ENCODE measurements at places on chromosomes 7 and 10.
A peak's percentile ranks its signal among the peaks of the same experiment; 100 is the strongest.

- DNase-seq, result no peak
Measured at GRCh38 chr7:130918129-130919052, 184.4 kb upstream of the KLF14 start.

GRCh38 chr10:131312478-131312836 is 936 bp upstream of the TCERG1L start:
- DNase-seq, result peak; percentile 10

GRCh38 chr10:30986053-30986555 is 45.6 kb downstream of the ZNF438 start:
- peak; percentile 24 for DNase-seq

GRCh38 chr7:33959676-33960075 is 54.3 kb downstream of the BMPER start:
- no peak for DNase-seq

DNA sequence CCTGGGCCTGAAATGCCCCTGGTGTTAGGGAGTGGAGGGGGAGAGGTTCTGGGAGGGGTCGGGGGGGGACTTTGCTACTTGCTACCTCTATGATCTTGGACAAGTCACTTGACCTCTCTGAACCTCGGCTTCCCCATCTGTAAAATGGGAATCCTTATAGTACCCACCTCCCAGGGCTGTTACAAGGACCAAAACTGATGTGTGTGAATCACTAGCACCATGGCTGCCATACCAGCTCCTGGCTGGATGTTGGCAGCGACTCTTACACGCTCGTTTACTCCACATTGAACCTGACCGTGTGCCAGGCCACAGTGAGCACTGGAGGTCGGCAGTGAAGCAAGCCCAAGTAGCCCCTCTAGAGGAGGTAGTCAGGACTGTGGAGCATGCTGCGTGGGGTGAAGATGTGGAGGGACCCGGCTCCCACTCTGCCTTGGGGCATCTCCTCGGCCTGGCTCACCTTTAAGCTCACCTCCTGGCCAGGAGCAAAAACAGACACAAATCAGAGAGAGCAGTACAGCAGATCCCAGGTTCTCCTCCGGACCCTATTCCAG is 28.9 kb downstream of the PPIF start:
- no peak for DNase-seq

DNA sequence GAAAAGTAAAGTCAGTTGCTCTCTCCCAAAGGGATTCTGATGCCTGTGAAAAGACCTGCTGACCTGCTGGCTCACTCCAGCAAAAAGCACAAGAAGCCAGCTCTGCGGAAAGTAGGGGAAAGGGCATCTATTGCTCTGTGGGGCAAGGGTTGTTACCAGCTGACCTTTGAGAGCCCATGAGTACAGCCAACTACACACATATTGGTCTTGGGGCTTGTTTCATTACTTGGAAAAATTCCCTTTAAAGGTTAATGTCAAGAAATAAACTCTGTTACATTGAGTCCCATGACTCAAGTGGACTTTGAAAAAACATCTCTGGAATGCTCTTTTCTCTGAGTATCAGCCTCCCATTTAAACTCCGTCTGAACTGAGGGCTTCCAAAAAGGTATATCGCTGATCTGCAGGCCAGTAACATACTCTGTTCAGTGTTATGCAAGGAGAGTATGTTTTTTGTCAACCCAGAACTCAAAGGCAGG is 53.2 kb downstream of the PANK1 start:
- DNase-seq, result no peak

GRCh38 chr7:24290004-24290641 is 6.1 kb downstream of the NPY start:
- peak; percentile 15 for DNase-seq

DNA sequence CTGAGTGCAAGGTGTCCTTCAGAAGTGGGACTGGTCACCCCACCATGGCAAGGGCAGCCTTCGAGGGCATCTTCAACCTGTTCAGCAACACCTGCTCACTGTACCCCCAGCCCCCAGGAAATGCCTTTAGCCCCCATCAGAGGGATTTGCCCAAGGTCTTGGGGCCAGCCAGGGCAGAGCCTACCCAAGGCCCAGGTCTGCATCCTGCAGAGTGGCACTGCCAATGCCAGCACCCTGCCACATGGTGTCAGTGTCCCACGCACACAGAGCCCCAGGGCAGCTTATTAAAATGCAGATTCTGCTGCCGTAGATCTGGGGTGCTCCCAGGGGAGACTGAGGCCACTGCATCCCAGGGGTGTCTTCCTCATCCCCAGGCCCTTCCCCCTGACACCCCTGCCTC is 106.2 kb upstream of the KCTD7 start:
- peak; percentile 20 for DNase-seq

GRCh38 chr10:91519899-91520514 is 109.9 kb downstream of the HECTD2 start:
- DNase-seq, result no peak

GRCh38 chr10:44976352-44977198 is 2.0 kb downstream of the DEPP1 start:
- DNase-seq, result no peak

DNA sequence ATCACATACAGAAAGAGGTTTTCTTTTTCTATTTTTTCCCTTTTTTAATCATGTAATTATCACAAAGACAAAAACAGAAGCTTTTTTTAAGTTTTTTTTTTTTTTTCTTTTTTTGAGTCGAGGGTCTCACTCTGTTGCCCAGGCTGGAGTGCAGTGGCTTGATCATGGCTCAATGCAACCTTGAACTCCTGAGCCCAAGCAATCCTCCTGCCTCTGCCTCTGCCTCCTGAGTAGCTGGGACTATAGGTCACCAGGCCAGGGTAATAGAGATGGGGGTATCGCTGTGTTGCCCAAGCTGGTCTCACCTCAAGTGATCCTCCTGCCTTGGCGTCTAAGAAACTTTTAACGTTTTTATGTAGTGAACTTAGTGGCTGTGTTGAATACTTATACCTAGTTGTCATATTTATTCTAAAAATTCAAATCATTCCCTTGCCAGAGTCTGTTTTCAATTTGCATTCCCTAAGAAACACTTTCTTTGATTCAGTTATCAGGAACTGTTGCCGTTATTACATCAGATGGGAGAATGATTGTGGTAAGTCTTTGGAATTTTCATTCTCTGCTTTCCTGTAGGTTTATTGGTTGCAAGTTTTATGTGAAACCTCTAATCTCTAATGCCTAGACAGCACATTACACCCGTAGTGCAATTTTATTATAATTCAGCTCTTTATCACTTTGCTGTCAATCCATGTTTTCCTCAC is 1.3 kb downstream of the LSM8 start:
- DNase-seq, result peak; percentile 48

DNA sequence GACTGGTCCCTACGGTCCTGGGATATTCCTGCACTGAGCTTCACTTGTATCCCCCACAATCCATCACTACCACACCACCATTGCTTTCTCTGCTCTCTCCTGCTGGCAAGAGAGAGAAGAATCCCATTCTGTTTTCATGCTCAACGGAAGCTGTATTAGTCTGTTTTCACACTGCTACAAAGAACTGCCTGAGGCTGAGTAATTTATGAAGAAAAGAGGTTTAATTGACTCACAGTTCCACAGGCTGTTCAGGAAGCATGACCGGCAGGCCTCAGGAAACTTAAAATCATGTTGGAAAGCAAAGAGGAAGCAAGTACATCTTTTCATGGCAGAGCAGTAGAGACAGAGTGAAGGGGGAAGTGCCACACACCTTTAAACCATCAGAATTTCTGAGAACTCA is 260.4 kb upstream of the LYZL1 start:
- DNase-seq, result no peak

- no peak for DNase-seq
Measured at GRCh38 chr7:96188174-96188581, 133.7 kb downstream of the SLC25A13 start.

DNA sequence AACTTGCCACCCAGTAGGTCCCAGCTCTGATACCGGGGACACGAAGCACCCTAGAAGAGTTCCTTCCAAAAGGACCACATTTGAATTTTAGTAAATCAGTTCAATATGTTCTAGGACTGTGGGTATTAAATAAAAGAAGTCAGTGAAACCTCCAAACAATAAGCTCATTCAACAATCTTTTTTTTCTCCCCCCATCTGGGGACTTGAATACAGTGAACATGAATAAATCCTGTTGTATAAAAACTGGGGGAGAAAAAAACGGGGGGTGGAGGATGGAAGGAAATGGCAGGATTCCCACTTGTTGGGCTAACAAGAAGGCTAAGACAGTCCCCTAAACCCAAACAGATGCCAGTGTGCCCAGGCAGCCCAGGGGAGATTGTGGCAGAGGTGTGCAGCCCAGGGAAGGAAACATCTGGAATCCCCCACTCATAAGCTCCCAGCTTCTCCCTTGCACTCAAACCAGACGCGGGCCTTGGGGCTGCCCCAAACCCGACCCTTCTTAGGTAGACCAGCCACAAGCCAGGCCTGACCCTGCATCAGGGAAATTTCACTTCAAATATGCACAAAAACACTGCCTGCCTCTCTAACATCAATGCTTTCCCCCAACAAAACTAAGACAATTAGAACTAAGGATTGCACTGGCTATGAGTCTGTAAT is 8.8 kb downstream of the AFAP1L2 start:
- no peak for DNase-seq

DNA sequence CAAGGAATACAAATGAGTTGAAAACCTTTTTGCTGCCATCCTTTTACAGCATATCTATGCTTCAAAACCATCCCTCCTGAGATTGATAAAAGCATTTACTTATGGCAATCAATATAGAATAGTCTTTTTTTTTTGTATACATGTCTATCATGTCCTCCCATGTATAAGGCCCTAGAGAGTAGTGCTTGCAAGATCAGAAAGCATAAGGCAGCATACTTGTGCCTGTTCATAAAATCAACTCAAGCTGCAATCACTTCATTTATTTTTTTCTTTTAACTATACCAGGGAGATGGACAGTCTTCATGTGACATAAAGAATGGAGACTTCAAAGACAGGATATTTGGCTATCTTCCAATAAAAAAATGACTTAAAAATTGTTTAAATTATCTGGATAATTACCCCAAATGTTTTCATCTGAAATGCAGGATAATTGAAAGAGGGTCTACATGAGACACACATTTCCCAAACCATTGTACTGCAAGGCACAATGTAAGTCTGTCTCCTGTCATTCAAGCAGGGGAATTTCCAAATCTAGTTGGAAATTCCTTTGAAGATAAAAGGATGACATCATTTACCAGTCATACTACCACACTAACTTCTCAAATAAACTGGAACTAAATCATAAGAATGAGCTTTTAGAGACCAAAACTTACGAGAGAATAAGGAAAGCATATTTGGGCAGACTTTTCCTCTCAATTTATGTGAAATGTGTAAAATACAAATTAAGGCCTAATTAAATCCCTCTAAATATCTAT is 22.5 kb downstream of the LRRN3 start:
- no peak for DNase-seq

GRCh38 chr10:77507291-77507880 is 130.2 kb downstream of the KCNMA1 start:
- DNase-seq, result no peak

DNA sequence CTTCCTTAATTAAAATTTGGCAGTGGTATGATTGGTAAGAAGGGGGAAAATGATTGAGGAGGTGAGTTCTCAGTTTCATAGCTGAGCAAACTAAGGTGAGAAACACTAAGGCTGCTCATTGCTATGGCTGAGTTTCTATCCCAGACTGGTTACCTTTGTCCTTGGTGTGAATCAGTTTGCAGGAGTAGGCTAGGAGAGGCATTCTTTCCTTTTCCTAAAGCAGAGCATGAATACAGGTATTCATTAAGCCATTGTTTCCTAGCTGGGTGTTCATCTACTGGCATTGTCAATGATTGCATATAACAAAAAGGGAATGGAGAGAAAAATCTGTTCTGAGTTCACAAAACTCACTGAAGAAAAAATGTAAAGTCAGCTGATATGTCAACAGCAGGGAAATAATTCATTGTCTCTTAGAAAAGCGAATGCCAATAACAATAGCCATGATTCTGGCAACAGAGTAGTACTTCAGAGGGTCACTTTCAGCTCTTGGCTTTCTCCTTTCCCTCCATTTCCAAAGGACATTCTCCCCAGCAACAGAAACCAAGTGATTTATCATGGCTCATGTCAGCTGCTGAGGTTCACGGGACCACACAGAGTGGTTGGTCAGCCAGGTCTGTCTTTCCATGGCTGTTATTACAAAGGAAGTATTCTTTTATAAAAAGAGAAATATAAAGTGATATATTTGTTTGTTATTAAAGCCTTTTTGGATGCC is 234.0 kb downstream of the BICC1 start:
- no peak for DNase-seq

DNA sequence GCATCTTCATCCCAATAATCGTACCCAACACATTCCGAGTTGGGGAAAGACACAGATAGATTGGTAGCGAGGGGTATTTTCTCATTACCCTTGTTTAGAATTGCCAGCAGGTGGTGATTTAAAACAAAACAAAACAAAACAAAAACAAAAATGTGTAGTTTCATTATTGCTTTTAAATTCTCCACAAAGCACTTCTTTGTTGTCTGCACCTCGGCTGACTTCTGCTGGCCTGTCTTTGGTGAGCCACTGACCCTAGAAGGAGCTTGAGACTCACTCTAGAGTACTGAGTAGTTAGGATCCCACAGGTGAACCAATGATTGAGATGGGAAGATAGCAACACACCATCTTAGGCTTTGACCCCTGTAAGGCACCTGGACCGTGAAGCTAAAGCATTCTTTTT is 105.4 kb upstream of the BET1 start:
- no peak for DNase-seq

DNA sequence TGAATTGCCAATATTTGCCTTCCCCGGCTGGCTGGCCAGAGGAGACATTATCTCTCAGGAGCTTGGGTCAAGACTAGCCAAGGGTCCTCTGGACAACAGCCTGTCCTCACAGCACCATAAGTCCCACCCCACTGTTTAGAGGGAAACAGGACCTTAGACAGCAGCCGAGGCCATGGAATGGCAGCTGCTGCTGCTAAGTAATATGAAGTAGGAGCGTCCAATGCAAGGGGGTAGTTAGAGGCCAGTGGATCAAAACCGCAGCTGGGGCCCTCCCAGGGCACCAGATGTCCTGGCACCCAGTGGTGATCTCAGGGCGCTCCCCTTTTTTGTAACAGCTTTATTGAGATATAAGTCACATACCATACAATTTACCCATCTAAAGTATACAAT is 12.9 kb upstream of the KCP start:
- no peak for DNase-seq

DNA sequence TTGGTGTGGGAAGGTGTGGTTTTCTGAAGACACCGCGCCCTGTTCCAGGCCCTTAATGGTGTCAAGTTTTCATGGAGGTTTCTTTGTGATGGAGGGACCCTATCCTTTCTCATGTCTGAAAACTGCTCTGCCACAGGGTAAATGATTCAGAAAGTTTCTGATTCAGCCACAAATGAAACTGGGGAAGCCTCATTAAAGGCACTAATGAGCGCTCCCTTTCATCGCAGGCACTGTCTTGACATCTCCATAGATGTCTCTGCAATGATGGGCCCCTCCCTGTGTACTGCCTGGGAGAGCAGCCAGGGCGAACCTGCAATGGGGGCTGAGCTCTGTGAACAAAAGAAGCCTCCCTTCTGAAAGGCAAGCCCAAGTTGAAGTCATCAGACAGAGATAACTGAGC is 355.3 kb downstream of the PRPF18 start:
- no peak for DNase-seq

- no peak for DNase-seq
Measured at GRCh38 chr10:89808842-89809241, 107.5 kb downstream of the KIF20B start.

Data from erythroblast (primary cell).